ENCODE measurements at places on chromosomes 6 and 20.

- no peak for DNase-seq
Observed at GRCh38 chr20:51562027-51562331, 19.5 kb upstream of the NFATC2 start.

DNA sequence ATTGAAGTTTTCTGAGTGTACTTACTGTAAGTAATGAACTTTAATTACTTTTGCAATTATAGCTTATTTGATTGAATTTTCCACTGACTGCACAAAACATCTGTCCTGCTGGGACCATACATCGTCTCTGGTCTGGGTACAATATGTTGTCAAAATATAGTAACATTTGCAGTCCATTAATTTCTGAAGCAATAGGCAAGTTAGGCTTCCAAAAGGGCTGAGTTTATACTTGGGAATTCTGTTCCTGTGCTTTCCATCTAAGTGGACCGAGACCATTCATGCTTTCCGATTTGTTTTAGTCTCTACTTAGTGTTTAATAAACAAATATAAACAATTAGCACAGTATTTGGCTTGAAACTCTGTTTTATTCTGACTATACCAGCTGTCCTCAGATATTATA lies 139.3 kb downstream of the RFPL4B start:
- DNase-seq: no peak

DNA sequence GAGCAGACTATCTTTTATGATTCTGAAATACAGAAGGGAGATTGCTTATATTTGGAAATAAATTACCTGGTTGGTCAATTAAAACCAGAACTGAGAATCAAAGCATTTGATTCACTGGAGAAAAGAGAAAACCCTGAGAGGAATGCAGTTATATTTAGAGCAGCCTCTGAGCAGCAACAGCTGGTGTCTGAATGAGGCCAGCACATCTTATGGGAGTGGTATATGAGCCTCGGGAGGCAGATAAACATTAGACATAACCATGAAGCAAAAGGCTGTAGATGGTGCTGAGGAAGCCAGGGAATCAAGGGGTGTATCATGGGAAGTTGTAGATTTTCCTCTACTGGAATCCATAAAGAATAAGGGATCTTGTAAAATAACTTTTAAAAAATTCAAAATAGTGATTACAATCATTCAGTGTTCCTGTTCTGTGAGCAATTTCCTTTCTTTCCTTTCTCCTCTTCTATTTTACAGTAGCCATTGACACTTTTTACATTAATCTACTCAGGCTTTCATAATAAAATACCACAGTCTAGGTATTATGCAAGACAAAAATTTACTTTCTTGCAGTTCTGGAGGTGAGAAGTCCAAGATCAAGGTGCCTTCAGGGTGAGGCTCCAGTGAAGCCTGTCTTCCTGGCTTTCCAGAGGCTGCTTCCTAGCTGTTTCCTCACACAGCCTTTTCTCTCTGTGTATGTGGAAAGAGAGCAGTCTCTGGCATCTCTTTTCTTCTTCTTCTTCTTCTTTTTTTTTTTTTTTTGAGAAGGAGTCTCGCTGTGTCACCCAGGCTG lies 32.8 kb upstream of the ENPP5 start:
- no peak for DNase-seq

DNA sequence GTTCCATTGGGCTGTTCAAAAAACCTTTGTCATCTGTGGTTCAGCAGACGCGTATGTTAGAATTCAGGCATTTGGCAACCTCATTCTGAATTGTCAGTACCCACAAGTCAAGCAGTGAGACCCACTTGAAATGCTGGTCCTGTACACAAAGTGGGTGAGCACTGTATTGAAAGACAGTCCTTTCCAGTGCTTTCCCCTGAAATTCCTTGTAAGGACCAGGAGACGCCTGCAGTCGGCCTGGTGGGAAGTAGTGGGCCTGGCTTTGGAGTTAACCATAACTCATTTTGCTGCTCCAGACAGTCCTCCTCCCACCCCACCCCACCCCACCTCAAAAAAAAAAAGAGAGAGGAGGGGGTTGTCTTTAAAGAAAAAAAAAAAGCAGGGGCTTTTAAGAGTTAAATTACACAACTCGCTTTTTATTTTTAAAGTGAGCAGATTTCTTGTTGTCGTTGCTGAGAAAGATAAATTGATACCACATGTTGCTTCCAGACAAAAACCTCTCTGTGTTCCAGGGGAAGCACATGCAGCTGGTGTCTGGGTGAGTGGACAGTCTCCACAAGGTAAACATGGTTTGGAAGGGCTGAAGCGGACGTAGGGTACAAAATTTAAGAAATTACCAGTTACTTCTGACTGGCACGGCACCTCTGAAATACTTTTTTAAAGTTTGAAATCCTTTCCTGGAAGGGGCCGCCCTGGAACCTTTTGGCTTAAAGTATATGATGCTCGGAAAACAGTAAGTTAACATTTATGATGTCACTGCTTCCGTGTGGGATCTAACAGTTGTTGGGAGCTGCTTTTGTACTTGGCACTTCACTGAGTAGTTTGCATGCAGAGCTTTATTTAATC lies 95.3 kb downstream of the FOXO3 start:
- no peak for DNase-seq

DNA sequence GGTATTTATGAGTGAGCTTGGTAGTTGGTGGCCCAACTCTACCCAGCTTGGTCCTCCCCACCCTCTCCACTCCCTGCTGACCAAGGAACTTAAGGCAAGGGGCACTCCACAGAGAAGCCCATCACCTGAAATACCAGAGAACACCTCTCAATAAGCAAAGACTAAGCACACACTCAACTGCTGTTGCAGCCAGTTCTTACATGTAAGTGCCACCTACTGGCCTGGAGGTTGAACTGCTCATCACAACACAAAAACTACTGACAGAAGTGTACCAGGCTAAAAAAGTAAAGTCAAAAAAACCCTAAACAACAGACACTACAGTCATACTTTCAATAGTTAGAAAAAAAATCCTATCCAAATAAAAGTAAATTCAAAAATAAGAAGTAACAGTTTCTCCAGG lies 146.2 kb downstream of the FAM83B start:
- no peak for DNase-seq

GRCh38 chr6:116561377-116562018 lies 7.9 kb downstream of the CALHM4 start:
- DNase-seq: peak; percentile 57

DNA sequence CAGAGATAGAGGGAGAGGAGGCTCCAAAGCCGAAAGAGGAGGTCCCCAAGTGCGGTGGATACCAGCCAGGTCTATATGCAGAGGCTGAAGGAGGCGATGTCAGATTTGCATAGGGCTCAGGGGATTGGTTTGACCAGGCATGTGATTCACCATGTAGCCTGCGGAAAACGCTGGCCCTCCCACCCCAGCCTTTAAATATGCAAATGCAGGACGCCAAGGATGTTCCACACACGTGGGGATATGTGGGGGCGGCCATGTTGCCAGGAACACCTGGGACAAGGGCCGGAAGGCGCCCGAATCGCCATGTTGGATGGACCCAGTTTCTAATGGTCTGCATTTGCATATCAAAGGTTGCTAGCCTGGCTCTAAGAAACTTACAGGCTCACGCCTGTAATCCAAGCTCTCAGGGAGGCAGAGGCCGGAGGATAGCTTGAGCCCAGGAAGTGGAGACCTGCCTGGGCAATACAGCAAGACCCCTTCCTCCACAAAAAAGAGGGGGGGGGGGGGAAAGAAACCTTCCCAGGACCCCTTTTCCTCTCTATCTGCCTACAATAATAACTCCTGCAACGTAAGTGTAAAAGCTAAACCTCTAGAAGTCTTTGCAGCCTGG lies 110.5 kb downstream of the TULP4 start:
- no peak for DNase-seq

DNA sequence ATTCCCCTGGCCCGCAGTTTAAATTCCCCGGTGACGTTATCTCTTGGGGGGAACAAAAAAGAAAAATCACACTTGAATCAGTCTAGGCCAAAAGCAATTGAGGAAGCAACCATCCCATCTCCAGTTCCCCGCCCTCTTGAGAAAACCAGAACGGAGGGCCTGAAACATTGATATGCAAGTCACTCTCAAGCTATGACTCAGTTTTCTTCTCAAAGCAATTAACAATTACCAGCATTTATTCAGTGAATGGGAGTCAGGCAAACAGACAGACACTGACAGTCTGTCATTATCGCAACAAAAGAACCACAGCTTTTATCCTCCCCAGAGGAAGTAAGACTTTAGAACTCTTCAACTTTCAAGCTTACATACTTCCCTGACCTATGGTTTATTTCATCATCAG lies 100.9 kb downstream of the OPRM1 start:
- no peak for DNase-seq

DNA sequence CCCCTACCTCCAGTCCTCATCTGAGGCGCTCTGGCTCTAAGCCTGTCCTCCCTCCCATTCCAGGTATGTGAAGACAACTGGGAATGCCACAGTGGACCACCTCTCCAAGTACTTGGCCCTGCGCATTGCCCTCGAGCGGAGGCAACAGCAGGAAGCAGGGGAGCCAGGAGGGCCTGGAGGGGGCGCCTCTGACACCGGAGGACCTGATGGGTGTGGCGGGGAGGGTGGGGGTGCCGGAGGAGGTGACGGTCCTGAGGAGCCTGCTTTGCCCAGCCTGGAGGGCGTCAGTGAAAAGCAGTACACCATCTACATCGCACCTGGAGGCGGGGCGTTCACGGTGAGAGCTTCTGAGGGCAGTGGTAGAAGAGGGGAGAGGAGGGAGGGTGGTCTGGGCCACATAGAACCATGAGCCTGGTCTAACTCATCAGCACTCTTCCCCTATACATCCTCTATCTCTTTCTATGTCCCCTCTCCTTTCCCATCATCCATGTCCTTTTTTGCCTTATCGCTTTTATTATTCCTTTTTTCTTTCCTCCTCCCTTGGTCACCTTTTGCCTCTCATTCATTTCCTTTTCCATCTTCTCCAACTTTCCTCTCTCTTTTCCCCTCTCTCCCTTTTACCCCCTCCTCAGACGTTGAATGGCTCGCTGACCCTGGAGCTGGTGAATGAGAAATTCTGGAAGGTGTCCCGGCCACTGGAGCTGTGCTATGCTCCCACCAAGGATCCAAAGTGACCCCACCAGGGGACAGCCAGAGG lies 3.5 kb downstream of the RING1 start:
- no peak for DNase-seq

DNA sequence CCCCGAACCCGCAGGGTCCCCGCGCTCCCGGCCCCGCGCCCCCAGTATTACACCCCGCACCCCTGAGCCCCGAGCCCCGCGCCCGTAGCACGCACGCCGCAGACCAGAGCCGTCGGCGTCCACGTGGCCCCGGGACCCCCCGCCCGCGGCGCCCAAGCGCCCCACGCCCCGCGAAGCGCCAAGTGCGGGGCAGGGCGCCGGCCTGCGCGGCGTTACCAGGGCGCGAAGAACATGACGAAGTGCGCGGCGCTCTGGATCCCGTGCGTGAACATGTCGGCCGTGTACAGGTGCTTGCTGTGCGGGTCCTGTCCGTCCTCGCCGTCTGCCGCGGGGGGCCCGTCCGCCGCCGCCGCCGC lies 312 bp downstream of the TXNDC5 start:
- DNase-seq: no peak

GRCh38 chr20:33843854-33844253 lies 32.7 kb downstream of the CHMP4B start:
- no peak for DNase-seq

- no peak for DNase-seq
Observed at GRCh38 chr6:163738304-163738703, 323.8 kb downstream of the QKI start.

Measured in stimulated activated CD4-positive, alpha-beta T cell treated with anti-CD3 and anti-CD28 coated beads, Interleukin-1b, Interleukin-23, amount 100 ng/mL, for 48 hours (primary cell).